Endothelial cell of umbilical vein (primary cell): ENCODE measurements at places on chromosomes 16 and 17. TPM values are rescaled to one million over a fixed set of nuclear protein-coding genes. Genes with fewer than 3 reads are reported as not detected.

DNA sequence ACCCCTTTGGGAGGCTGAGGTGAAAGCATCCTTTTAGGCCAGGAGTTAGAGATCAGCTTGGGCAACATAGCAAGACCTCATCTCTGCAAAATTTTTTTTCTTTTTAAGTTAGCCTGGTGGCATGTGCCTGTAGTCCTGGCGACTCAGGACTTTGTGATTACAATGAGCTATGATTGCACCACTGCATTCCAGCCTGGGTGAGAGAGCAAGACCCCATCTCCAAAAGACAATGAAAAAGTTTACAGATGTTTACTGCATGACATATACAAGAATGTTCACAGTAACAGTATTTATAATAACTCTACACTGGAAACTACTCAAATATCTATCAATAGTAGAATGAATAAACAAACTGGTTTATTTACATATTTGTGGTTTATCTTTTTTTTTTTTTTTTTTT is 33.1 kb upstream of the CCL22 start:
- H3K27ac ChIP-seq, result no peak overlapping the region
- no peak for DNase-seq
- H3K4me3 ChIP-seq, result no peak overlapping the region
- no peaks in the 10 kb centered on the region for H3K36me3 ChIP-seq
- H3K4me1 ChIP-seq, result no peaks in the 10 kb centered on the region
- H3K27me3 ChIP-seq, result no peaks in the 10 kb centered on the region

KIFC3 gene
- 56.7 and 62.2 TPM in 2 replicates for total RNA-seq

- peaks cover 6% of the 10 kb centered on the region for H3K4me1 ChIP-seq
- H3K27ac ChIP-seq, result peak overlapping the region; percentile 85
- H3K36me3 ChIP-seq, result peaks cover 2% of the 10 kb centered on the region
- peak overlapping the region; percentile 67 for H3K4me3 ChIP-seq
- peak; percentile 52 for DNase-seq
Observed at GRCh38 chr16:19555938-19556771, 652 bp downstream of the VPS35L start.

PRR35 gene
- total RNA-seq, result not detected in 2 replicates

- no peaks in the 10 kb centered on the region for H3K4me1 ChIP-seq
- DNase-seq, result no peak
- no peaks in the 10 kb centered on the region for H3K36me3 ChIP-seq
- no peak overlapping the region for H3K4me3 ChIP-seq
- H3K27ac ChIP-seq, result no peak overlapping the region
Observed at GRCh38 chr16:20301840-20302239, 25.5 kb downstream of the GP2 start.

AOC2 gene
- 1.6 and 1.9 TPM in 2 replicates for total RNA-seq

TPSG1 gene
- not detected in 2 replicates for total RNA-seq

KRT40 gene
- total RNA-seq, result not detected in 2 replicates

DNA sequence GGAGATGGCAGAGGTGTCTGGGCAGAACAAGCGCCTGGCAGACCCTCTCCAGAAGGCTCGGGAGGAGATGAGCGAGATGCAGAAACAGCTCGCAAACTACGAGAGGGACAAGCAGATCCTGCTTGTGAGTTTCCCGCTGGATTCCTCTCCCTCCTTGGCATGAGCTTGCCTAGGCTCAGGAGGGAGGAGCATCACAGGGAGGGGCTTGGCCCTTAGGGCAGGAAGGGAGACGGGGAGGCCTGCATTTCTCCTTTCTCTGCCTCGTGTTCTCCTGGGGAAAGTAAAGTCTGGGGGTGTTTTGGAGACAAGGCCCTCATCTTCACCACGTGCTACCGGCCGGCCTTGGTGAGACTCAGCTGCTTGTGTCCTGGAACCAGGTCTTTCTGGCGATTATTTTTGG is 18.0 kb upstream of the DBNDD1 start:
- peaks cover 6% of the 10 kb centered on the region for H3K36me3 ChIP-seq
- DNase-seq, result no peak
- H3K27ac ChIP-seq, result no peak overlapping the region
- no peaks in the 10 kb centered on the region for H3K27me3 ChIP-seq

ACSM2A gene
- not detected in 2 replicates for total RNA-seq

GRCh38 chr17:62219221-62219899 is 154.3 kb upstream of the MED13 start:
- no peak for DNase-seq
- H3K36me3 ChIP-seq, result no peaks in the 10 kb centered on the region
- H3K27me3 ChIP-seq, result no peaks in the 10 kb centered on the region
- no peak overlapping the region for H3K27ac ChIP-seq

DNA sequence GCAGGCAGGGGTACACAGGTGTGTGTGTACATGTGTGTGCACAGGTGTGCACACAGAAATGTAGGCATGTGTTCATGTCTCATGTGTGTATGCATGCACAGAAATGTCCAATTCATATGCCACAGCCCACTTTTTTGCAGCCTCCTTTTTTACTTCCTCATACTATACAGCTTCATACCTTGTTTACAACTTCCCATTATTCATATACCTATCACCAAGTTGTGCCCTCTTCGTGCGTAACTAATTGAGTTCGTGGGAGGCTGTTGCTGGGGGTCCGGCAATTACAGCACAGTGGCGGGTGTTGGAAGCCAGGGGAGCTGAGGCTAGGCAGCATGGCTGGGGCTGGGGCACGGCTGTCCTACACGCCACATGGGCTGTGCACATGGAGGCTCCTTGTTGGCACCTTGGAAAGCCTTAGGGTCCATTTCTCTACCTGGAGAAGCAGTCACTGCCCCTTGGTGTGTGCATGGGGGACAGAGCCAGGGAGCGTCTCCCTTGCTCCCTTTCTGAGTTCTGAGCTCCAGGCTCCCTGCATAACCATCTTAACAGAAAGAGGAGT is 266.7 kb downstream of the ENGASE start:
- H3K27me3 ChIP-seq, result no peaks in the 10 kb centered on the region
- no peak overlapping the region for H3K27ac ChIP-seq
- H3K4me1 ChIP-seq, result no peaks in the 10 kb centered on the region
- no peak for DNase-seq

MEIOB gene
- not detected in 2 replicates for total RNA-seq

TBC1D3 gene
- 1.9 and 2.6 TPM in 2 replicates for total RNA-seq

HCRT gene
- total RNA-seq, result not detected in 2 replicates

DNA sequence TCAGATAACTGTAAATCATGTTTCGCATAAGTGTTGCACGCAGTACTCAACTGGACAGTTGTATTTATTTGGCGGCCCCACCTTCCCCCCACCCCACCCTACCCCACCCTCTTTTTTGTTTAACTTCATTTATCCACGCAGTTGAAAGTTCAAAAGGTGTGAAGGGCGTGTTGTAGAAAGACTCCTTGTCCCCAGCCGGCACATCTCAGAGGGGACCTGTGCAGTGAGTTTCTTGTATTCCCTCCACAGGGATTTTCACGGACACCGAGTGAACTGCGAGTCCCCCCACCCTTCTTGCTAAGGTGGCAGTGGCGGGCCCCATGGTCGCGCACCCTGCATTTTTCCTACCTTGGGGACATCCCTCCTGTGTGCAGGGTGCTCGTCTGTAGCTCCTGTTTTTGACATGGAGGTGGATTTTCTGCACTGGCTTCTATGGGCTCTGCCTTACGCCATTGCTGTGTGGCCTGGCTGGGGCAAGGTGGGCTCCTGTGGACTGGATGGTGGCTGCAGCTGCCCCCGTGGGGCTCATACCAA is 36.2 kb downstream of the ADCY7 start:
- no peaks in the 10 kb centered on the region for H3K27me3 ChIP-seq
- H3K36me3 ChIP-seq, result no peaks in the 10 kb centered on the region
- no peak overlapping the region for H3K27ac ChIP-seq
- no peak for DNase-seq

DNA sequence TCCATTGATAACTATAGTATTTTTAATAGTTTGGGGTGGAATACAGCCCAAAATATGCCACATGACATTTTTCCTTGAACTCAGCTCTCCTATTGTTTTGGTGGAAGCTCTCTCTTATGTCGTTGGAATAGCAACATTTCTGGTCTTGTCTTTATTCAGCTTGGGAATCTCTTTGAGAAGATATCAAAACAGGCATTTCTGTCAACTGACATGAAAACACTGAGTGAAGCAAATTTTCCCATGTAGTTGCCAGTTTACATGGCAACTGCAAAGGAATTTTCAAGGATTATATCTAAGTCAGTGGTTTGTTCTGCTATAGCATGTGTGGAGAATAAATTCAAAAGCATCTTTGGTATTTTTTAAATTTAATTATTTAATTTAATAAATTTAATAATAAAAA is 863.5 kb upstream of the CDH8 start:
- no peak for DNase-seq
- no peaks in the 10 kb centered on the region for H3K36me3 ChIP-seq
- no peaks in the 10 kb centered on the region for H3K27me3 ChIP-seq
- H3K27ac ChIP-seq, result no peak overlapping the region
- no peak overlapping the region for H3K4me3 ChIP-seq

TNK1 gene
- 0.58 and 0.67 TPM in 2 replicates for total RNA-seq

TVP23A gene
- total RNA-seq, result not detected in 2 replicates

- DNase-seq, result no peak
- H3K36me3 ChIP-seq, result peaks cover 7% of the 10 kb centered on the region
- H3K4me3 ChIP-seq, result no peak overlapping the region
- no peak overlapping the region for H3K27ac ChIP-seq
- no peaks in the 10 kb centered on the region for H3K4me1 ChIP-seq
- H3K27me3 ChIP-seq, result no peaks in the 10 kb centered on the region
Observed at GRCh38 chr17:78892936-78893379, 10.0 kb downstream of the CEP295NL start.

GRCh38 chr16:71429581-71429980 is 12.3 kb downstream of the TLE7 start:
- no peaks in the 10 kb centered on the region for H3K36me3 ChIP-seq
- no peak overlapping the region for H3K27ac ChIP-seq
- peaks cover 3% of the 10 kb centered on the region for H3K27me3 ChIP-seq
- DNase-seq, result no peak
- H3K4me3 ChIP-seq, result no peak overlapping the region

MAPT gene
- 0.16 and 0.51 TPM in 2 replicates for total RNA-seq

- DNase-seq, result peak; percentile 56
- H3K4me3 ChIP-seq, result no peak overlapping the region
- peaks cover 19% of the 10 kb centered on the region for H3K27me3 ChIP-seq
- H3K36me3 ChIP-seq, result no peaks in the 10 kb centered on the region
- no peak overlapping the region for H3K27ac ChIP-seq
Observed at GRCh38 chr16:30032083-30032819, 1.2 kb upstream of the TLCD3B start.

DNA sequence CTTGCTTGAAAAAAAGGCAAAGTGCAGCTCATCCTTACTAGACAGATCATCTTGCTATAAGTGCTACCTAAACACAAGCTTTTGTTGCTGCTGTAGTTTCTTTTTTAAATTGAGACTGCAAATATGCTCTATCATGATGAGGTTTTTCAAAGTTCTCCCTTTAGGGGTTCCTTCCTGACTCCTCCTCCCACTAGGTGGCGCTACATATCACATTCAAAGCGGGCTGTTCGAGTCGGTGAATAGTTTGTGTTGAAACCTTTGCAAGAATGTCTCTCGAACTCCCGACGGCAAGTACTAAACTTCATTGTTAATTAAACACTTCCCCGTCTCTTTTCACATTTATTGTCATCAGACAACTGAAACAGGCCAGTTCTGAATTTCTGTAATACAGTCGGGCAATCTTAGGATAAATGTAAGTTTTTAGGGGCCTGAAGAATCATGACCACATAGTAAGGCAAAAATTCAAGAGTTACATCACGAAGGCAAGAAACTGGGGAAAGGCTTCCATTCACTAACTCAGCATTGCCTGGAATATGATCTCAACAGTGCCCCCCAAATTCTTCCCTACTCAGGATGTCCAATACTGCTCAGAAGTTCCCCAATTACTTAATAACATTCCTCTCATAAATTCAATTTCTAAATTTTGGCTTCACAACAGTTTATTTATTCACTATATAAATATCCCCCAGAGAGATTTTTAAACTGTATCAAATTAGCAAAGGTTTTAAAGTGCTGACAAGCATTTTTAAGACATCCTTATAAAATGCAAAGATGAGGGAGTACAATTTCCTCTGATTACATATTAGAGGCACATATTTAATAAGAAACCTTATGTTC is 6.7 kb downstream of the HS3ST3A1 start:
- H3K36me3 ChIP-seq, result no peaks in the 10 kb centered on the region
- H3K27ac ChIP-seq, result no peak overlapping the region
- H3K4me3 ChIP-seq, result no peak overlapping the region
- no peaks in the 10 kb centered on the region for H3K4me1 ChIP-seq
- H3K27me3 ChIP-seq, result peaks cover 3% of the 10 kb centered on the region

GRCh38 chr17:50064253-50065001 is 8.5 kb downstream of the ITGA3 start:
- peaks cover 38% of the 10 kb centered on the region for H3K4me1 ChIP-seq
- no peak overlapping the region for H3K4me3 ChIP-seq
- peak overlapping the region; percentile 63 for H3K27ac ChIP-seq
- H3K36me3 ChIP-seq, result peaks cover 3% of the 10 kb centered on the region

ITGAD gene
- not detected in 2 replicates for total RNA-seq

DNA sequence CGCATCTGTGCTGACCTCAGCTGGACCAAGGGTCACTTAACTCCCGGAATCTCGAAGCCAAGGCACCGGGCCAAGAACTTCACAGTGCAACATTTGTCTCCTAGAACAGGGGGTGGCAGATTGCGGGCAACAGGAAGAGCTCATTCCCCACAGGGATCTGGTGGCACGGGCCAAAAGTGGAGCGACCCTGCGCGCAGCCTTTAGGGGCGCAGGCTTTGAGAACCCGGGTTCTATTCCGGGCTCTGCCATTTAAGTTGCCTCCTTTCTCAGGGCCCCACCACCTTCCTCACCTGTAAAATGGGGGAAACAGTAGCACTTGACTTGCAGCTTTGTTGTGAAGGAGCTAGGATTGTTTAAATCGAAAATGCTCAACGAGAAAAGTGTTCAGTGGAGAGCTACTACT is 651 bp downstream of the SHMT1 start:
- no peaks in the 10 kb centered on the region for H3K27me3 ChIP-seq
- H3K4me1 ChIP-seq, result peaks cover 6% of the 10 kb centered on the region
- DNase-seq, result peak; percentile 23
- H3K4me3 ChIP-seq, result peak overlapping the region; percentile 59
- H3K36me3 ChIP-seq, result no peaks in the 10 kb centered on the region
- no peak overlapping the region for H3K27ac ChIP-seq

DNA sequence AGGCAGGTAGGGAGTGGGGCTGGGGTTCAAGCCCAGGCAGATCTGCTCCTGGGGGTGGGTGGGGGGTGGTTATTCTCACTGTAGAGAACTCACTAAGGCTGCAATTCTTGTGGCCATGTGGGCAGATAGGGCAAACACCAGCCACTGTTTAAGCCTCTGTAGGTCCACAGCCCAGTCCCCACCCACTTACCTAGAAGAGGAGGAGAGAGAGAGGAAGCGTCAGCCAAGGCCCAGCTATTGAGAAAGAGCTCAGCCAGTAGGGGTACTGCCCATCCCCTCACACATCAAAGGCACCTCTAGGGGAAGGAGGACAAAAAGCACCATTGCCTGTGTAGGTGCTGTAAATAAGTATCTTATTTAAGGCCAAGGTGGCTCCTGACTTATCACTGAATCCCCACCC is 12.9 kb downstream of the KRT16 start:
- H3K27ac ChIP-seq, result no peak overlapping the region
- H3K27me3 ChIP-seq, result peaks cover 11% of the 10 kb centered on the region
- no peaks in the 10 kb centered on the region for H3K4me1 ChIP-seq
- no peak overlapping the region for H3K4me3 ChIP-seq
- H3K36me3 ChIP-seq, result no peaks in the 10 kb centered on the region
- DNase-seq, result no peak

SECTM1 gene
- 0.46 and 1.9 TPM in 2 replicates for total RNA-seq

SLC5A2 gene
- total RNA-seq, result not detected in 2 replicates

GRCh38 chr17:67489273-67489672 is 112.2 kb downstream of the PITPNC1 start:
- DNase-seq, result no peak
- H3K36me3 ChIP-seq, result no peaks in the 10 kb centered on the region
- no peak overlapping the region for H3K4me3 ChIP-seq

SLC6A2 gene
- not detected in 2 replicates for total RNA-seq

GRCh38 chr16:87895641-87896141 is 26.4 kb upstream of the SLC7A5 start:
- H3K27ac ChIP-seq, result no peak overlapping the region
- H3K4me1 ChIP-seq, result no peaks in the 10 kb centered on the region
- no peaks in the 10 kb centered on the region for H3K27me3 ChIP-seq
- no peak overlapping the region for H3K4me3 ChIP-seq
